ENCODE measurements at places on chromosomes 11 and 22. TPM values are rescaled to one million over a fixed set of nuclear protein-coding genes. Genes with fewer than 3 reads are reported as not detected.

Gene ZP1
- total RNA-seq, result 0.44 TPM

Gene MAJIN
- total RNA-seq, result not detected

Gene CECR2
- 0.06 TPM for total RNA-seq

Gene DPP3
- total RNA-seq, result 45.7 TPM

Gene SCN3B
- total RNA-seq, result not detected

Gene MMP27
- total RNA-seq, result not detected

- H3K4me3 ChIP-seq, result peak overlapping the region; percentile 93
- peak overlapping the region; percentile 95 for H3K27ac ChIP-seq
- H3K4me1 ChIP-seq, result peaks cover 10% of the 10 kb centered on the region
Measured at GRCh38 chr11:75814363-75814676, 690 bp upstream of the UVRAG start.

DNA sequence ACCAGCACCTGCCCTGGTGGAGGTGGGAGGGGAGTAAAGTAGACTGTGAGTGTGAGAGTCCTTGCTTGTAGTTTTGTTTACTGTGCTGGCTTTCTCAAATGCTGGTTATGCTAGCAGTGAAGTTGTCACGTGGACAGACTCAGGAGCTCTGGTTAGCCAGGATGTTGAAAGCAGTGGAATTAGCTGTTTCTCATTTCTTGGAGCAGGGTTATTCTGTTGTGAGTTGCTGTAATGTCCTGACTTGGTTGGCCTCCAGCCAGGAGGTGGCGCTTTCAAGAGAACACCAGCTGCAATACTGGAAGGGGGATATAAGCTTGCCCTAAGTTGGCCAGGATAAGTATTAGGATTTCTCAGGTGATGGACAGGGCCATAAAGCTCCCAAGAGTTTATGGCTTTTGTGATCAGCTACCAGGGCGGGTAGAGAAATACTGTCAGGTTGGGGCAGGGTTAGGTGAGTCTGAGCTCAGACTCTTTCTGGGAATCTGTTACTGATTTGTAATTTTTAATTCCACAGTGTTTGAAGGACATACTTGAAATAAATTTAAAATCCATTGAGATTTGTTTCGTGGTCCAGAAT lies 13.7 kb downstream of the CYP2D6 start:
- H3K36me3 ChIP-seq, result peaks cover 16% of the 10 kb centered on the region
- DNase-seq, result no peak
- no peak overlapping the region for H3K27ac ChIP-seq
- H3K27me3 ChIP-seq, result no peaks in the 10 kb centered on the region
- H3K4me1 ChIP-seq, result peaks cover 31% of the 10 kb centered on the region

- no peaks in the 10 kb centered on the region for H3K27me3 ChIP-seq
- H3K4me3 ChIP-seq, result no peak overlapping the region
- no peak overlapping the region for H3K27ac ChIP-seq
- no peaks in the 10 kb centered on the region for H3K4me1 ChIP-seq
- peaks cover 36% of the 10 kb centered on the region for H3K36me3 ChIP-seq
Measured at GRCh38 chr22:29531419-29531818, 22.1 kb downstream of the THOC5 start.

- no peaks in the 10 kb centered on the region for H3K27me3 ChIP-seq
- peak overlapping the region; percentile 99 for H3K4me3 ChIP-seq
- H3K27ac ChIP-seq, result peak overlapping the region; percentile 99
Measured at GRCh38 chr11:93741882-93742226, 382 bp downstream of the C11orf54 start.

DNA sequence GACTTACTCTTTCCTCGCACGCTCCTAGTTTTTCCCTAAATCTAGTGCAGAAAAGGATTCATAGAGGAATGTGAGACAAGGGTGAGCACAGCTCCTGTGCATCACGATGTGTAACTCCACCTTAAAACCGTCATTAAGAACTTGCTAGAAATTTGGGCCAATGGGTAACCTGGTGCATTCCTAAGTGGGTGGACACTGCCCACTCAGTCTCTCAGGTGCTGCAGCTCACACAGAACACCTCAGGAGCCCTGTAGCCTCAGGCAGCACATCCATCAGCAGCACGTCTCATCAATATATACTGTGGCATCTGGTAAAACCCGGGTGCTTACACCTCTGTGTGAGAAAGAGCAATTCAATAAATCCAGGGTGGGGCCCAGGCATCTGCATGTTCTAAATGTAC lies 12.4 kb downstream of the POU2AF3 start:
- H3K27ac ChIP-seq, result no peak overlapping the region
- H3K4me1 ChIP-seq, result no peaks in the 10 kb centered on the region
- no peaks in the 10 kb centered on the region for H3K36me3 ChIP-seq
- no peak for DNase-seq

DNA sequence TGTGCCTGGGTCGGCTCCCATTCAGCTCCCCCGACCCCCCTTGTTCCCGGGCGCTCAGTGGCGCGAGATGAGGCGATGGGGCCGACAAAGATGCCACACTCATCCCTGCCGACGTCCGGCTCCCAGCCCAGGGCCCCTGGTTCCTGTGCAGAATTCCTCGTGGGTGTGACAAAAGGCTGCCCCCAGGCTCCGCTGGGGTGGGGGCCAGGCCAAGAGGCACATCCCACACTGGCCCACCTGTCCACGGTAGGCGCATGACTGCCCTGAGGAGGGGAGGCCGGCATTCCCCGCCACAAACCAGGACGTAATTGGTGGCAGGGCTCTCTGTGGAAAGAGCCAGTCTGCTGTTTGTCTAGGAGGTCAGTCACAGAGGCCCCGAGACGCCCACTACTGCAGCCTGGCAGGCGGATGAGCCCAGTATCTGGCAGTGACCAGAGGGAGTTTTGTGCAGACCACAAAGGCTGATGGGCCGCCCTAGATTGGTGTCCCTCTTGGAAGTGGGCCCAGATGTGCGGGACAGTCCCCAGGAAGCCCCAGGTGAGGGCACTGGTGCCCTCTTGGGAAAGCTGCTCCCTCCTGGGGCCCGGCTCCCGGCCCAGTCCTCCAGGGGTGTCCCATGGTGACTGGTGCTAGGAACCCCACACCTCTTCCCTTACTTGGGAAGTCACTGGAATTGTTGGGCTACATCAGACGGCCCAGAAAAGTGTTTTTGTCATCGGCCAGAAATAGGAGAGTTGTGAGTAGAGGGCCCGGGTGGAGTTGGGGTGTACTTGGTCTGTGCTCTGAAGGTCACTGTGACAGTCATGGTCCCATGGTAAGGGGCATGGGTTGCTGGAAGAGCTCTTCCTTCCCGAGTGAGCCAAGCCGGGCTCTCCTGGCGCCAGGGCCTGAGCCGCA lies 5.8 kb downstream of the CCND1 start:
- H3K4me3 ChIP-seq, result no peak overlapping the region
- H3K36me3 ChIP-seq, result no peaks in the 10 kb centered on the region
- DNase-seq, result no peak
- H3K4me1 ChIP-seq, result no peaks in the 10 kb centered on the region
- H3K27me3 ChIP-seq, result no peaks in the 10 kb centered on the region
- H3K27ac ChIP-seq, result no peak overlapping the region

- H3K4me1 ChIP-seq, result no peaks in the 10 kb centered on the region
- no peaks in the 10 kb centered on the region for H3K27me3 ChIP-seq
- H3K27ac ChIP-seq, result no peak overlapping the region
- H3K4me3 ChIP-seq, result no peak overlapping the region
- no peaks in the 10 kb centered on the region for H3K36me3 ChIP-seq
Measured at GRCh38 chr11:1438261-1438966, 48.2 kb downstream of the MOB2 start.

- no peak overlapping the region for H3K4me3 ChIP-seq
- H3K27ac ChIP-seq, result no peak overlapping the region
Measured at GRCh38 chr11:1882265-1883238, 9.1 kb downstream of the PRR33 start.

DNA sequence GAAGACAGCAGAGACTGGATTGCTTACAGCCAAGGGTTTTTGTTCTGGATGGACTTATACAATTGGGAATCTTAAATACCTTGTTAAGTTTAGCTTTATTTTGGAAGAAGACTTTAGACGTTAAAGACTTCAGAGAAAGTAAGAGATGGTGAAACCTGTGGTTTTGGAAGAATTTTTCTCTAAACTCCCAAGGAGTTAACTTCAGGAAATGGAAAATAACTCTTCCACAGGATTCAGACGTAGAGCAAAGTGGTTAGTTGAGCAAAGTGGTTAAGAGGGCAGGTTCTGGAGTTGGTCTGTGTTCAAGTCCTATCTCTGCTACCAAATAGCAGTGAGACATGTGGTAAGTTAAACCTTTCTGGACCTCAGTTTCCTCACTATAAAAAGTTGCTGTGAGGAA lies 12.8 kb downstream of the PITPNB start:
- H3K27ac ChIP-seq, result no peak overlapping the region
- peaks cover 44% of the 10 kb centered on the region for H3K36me3 ChIP-seq
- no peaks in the 10 kb centered on the region for H3K27me3 ChIP-seq
- no peak overlapping the region for H3K4me3 ChIP-seq
- no peak for DNase-seq

GRCh38 chr11:109401545-109401944 lies 20.4 kb upstream of the C11orf87 start:
- no peak for DNase-seq
- H3K4me3 ChIP-seq, result no peak overlapping the region
- H3K27me3 ChIP-seq, result no peaks in the 10 kb centered on the region
- H3K27ac ChIP-seq, result no peak overlapping the region

DNA sequence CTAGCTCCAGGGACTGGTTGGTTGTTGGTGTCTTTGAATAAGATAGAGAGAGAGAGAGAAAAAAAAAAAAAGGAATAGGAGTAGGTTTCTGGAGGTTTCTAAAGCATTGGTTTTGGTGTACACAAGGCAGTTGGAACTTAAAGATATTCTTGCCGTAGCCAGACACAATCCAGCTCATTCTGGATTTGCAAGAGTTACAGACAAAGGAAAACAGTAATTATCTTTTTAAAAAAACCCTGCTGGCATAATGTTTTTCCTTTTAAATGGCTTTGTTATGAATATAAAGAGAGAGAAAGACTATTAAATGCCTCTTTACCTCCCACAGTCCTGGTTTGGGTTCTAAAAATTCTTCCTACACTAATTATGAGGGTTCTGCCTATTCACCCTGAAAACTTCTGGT lies 120.4 kb upstream of the RAG2 start:
- H3K4me1 ChIP-seq, result no peaks in the 10 kb centered on the region
- H3K4me3 ChIP-seq, result no peak overlapping the region
- peaks cover 8% of the 10 kb centered on the region for H3K27me3 ChIP-seq
- H3K36me3 ChIP-seq, result no peaks in the 10 kb centered on the region
- H3K27ac ChIP-seq, result no peak overlapping the region

GRCh38 chr22:20011123-20011992 lies 5.3 kb downstream of the ARVCF start:
- no peak for DNase-seq
- H3K4me3 ChIP-seq, result no peak overlapping the region
- no peaks in the 10 kb centered on the region for H3K36me3 ChIP-seq
- peaks cover 7% of the 10 kb centered on the region for H3K4me1 ChIP-seq

- no peak overlapping the region for H3K27ac ChIP-seq
- H3K4me1 ChIP-seq, result peaks cover 10% of the 10 kb centered on the region
- H3K36me3 ChIP-seq, result no peaks in the 10 kb centered on the region
- peak; percentile 73 for DNase-seq
- no peak overlapping the region for H3K4me3 ChIP-seq
- peaks cover 37% of the 10 kb centered on the region for H3K27me3 ChIP-seq
Measured at GRCh38 chr11:45655347-45655756, 10.1 kb downstream of the CHST1 start.

DNA sequence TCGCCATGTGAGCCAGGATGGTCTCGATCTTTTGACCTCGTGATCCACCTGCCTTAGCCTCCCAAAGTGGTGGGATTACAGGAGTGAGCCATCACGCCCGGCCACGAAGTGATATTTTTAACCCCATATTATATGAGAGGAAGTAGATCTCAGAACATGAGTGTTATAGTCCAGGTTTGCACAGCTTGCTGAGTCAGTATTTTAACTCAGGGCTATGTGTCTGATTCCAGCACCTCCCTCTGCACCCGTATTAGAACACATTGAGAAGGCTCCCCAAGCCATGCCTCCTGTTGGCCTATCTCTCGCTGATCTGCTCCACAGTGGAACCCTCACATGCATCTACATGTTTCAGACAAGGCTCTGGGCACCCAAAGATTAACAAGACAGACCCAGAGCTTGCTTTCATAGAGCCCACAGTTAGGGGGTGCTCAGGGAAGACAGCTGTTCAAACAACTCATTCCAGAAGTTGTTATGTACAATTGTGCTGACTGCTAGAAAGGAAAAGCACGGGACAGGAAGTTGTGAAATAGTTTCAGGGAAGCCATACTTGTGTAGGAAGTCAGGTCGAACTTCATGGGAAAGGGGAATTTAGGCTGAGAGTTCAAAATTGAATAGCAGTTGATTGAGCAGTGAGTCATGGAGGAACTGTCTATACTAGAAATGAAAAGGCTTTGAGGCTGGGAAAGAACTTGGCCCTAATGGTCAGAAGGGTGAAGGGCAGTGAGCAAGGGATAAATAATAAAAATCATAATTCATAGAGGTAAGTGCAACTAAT lies 49.3 kb upstream of the CLPB start:
- peak overlapping the region; percentile 1 for H3K4me3 ChIP-seq
- peaks cover 10% of the 10 kb centered on the region for H3K27me3 ChIP-seq
- peak overlapping the region; percentile 5 for H3K27ac ChIP-seq
- peaks cover 9% of the 10 kb centered on the region for H3K4me1 ChIP-seq
- DNase-seq, result no peak

- DNase-seq, result no peak
- no peak overlapping the region for H3K27ac ChIP-seq
- H3K36me3 ChIP-seq, result no peaks in the 10 kb centered on the region
- H3K27me3 ChIP-seq, result peaks cover 15% of the 10 kb centered on the region
- no peaks in the 10 kb centered on the region for H3K4me1 ChIP-seq
Measured at GRCh38 chr11:134021326-134021725, 47.5 kb upstream of the JAM3 start.

GRCh38 chr22:35727436-35727835 lies 9.8 kb downstream of the APOL5 start:
- no peak overlapping the region for H3K4me3 ChIP-seq
- H3K4me1 ChIP-seq, result peaks cover 1% of the 10 kb centered on the region
- DNase-seq, result no peak
- peaks cover 7% of the 10 kb centered on the region for H3K27me3 ChIP-seq

- peaks cover 5% of the 10 kb centered on the region for H3K4me1 ChIP-seq
- no peak for DNase-seq
- peaks cover 4% of the 10 kb centered on the region for H3K27me3 ChIP-seq
- H3K4me3 ChIP-seq, result no peak overlapping the region
Measured at GRCh38 chr11:116830184-116830912, 641 bp downstream of the APOC3 start.

- peaks cover 27% of the 10 kb centered on the region for H3K36me3 ChIP-seq
- no peak for DNase-seq
- peaks cover 10% of the 10 kb centered on the region for H3K4me1 ChIP-seq
- H3K27ac ChIP-seq, result no peak overlapping the region
Measured at GRCh38 chr22:29803190-29803589, 34.9 kb downstream of the ASCC2 start.

- no peak overlapping the region for H3K4me3 ChIP-seq
- no peaks in the 10 kb centered on the region for H3K27me3 ChIP-seq
- H3K27ac ChIP-seq, result no peak overlapping the region
- no peaks in the 10 kb centered on the region for H3K36me3 ChIP-seq
- H3K4me1 ChIP-seq, result peaks cover 15% of the 10 kb centered on the region
Measured at GRCh38 chr11:86589204-86589603, 83.2 kb downstream of the ME3 start.

DNA sequence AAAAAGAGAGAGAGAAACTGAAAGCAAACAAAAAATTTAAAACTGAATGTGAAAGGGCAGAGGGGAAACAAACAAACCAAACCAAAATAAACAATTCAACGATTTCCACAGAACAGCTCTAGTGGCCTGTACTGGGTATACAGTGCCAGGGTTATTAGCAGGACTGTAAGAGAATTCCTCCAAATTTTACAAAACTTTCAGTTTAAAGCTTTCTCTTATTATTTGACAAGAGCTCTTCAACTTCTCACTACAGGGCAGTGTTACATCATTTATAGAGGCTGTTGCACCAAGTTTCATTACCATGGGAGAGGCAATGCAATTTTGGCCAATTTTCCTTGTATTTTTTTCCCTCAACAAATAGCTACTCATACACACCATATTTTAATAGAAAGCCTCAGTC lies 44.3 kb upstream of the CLPB start:
- H3K27ac ChIP-seq, result no peak overlapping the region
- peaks cover 6% of the 10 kb centered on the region for H3K4me1 ChIP-seq
- no peaks in the 10 kb centered on the region for H3K36me3 ChIP-seq
- no peak overlapping the region for H3K4me3 ChIP-seq
- H3K27me3 ChIP-seq, result peaks cover 20% of the 10 kb centered on the region
- no peak for DNase-seq
